Stimulated activated CD4-positive, alpha-beta T cell treated with anti-CD3 and anti-CD28 coated beads, Interleukin-12 subunit alpha, Interleukin-12 subunit beta, amount 100 ng/mL, for 24 hours (primary cell): ENCODE measurements at places on chromosomes 2 and 18.
A peak's percentile ranks its signal among the peaks of the same experiment; 100 is the strongest.

GRCh38 chr2:74378007-74378406 lies 2.1 kb downstream of the DCTN1 start:
- no peak for DNase-seq

DNA sequence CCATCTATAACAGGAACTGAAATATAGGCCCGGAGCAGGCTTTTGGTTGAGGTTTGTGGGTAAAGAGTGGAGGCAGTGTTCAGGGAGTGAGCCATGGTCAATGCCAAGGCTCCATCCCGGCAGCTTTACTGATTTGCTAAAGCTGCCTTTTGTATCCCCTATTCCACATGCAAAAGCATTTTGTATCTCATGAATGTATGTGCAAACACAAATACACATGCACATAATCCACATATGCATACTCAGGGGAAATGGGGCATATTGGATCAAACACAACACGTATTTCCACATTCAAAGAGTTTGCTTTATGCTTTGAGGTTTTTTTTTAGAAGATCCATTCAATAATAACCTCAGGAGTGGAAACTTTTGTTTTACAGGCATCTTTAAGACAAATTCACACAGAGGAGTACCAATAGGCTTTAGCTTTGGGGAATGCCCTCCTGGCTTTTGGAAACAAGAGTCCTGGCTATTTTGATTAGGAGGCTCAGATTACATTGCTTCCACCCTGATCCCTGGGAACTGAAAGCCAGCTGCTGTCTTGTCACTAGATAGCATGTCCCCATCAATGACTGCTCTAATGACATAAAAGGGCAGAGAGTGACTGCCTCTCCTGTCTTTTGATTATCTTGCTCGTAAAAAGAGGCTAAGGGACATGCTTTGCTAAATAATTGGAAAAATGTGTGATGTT lies 263.2 kb downstream of the EN1 start:
- DNase-seq, result no peak

DNA sequence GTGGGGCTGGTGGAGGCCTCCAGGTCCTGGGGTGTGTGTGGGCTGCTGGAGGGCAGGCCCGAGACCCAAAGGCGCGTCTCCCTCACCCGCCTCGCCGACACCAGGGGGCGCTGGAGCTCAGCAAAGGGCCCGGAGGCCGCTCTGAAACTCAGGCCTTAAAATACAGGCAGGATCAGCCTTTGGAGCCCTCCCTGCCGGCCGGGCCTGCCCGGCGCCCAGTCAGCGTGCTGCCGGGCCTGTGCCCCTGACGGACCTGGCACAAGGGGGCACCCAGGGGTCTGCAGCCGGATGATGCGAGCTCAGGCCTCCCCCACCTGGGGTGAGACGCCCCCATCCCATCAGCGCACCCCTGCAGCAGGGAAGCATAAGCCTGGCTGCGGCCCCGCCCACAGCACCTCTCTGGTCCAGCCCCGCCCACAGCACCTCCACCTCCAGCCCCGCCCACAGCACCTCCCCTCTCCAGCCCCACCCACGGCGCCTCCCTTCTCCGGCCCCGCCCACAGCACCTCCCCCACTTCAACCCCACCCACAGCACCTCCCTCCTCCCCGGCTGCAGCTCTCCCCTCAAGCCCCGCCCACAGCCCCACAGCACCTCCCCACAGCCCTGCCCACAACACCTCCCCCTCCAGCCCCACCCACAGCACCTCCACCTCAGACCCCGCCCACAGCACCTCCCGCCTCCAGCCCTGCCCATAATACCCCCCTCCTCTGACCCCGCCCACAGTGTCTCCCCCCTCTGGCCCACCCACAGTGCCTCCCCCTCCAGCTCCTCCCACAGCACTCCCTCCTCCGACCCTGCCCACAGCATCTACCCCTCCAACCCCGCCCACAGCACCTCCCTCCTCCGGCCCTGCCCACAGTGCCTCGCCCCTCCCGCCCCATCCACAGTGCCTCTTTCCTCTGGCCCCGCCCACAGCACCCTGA lies 92.8 kb upstream of the OTOS start:
- DNase-seq, result peak; percentile 52

DNA sequence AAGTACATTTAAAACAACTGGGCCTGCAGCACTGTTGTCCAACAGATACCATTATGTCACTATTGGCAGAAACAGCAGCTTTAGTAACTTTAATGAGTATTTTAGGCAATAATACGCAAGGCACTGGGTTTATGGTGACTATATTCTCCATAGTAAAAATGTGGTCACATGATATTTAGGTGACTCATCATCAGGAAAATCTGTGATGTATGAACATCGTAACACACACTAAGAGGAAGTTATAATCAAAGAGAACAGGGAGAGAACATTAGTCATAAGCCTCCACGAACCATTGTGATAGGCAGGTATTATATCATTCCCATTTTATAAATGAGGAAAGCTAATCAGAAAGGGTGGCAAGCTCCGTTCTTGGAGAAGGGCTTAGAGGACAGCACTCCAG lies 36.9 kb downstream of the RAPH1 start:
- DNase-seq, result no peak

DNA sequence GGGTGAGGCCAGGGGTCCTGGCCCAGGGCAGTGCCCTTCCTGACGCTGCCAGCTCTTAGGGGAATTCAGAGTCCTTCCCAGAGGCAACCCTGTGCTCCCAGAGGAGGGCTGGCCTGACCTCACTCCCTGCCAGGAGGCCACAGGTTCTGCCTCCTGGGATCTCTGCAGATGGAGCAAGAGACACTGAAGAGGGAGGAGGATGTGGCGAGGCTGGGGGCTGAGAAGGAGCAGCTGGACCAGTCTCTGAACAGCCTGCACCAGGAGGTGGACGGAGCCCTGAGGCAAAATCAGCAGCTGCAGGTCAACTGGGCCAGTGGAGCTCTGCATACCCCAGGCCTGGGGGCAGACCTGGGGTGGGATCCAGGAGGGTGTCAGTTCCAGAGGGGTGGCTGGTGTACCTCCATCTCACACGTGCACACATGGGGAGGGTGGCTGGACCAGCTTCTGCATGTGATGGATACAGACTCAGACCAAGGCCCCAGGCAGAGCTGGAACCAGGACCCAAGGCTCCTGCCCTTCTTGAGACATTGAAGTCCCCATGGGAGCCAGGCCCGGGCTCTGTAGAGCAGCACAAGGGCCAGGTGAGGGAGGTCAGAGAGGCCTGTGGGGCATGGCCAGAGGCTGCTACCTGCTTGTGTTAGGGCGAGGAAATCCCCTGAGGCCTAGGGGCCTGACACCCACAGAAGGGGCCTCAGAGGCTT lies 9.7 kb upstream of the SNED1 start:
- DNase-seq, result no peak

DNA sequence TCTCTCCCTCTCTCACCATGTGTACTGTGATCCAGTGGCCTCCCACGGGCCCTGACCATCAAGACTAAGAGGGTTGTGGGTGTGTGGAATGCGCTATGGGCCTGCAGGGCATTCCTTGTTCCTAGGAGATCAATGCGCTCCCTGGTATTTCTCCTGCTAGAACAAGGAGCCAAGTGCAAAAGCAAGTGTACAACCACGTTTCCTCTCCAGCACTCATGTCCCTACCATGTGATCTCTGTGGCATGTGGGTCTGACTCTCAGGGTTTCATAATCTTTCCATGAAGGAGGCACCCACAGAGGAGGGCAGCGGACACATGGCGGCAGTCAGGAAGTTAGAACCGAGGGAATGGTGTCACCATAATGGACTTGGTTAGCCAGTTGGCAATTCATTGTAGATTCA lies 91.4 kb downstream of the MAPK4 start:
- DNase-seq, result no peak

DNA sequence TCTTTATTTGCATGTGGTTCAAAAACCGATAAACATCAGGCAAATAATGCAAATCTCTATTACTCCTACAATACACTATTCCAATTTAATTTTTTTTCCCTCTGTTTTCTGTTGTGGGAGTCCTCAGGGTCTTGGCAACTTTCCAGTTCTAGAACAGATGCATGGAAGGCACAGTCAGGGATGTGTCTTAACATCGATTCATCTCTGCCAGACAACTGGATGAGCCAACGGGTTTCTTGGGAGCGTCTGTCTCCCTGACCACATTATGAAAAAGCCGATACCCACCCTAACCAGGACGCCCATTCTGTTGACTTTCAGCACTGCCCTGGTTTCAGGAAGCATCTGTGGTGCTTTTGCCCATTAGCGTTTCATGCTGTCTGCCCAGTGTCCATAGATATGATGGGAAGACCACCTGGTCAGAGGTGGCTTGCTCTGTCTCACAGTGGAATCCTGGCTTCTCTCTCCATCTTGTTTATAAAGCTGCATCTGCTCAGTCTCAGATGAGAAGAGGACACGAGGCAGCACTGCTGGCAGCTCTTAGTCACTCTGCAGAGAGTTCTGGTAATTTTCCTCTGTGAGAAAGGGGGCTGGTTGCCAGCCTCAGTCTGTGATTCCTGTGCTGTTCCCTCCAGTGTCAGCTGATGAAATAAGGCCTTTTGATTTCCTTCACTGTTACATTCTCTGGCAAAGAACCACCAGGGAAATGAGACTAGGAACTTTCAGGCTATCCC lies 57.9 kb upstream of the KCNE4 start:
- DNase-seq, result no peak

DNA sequence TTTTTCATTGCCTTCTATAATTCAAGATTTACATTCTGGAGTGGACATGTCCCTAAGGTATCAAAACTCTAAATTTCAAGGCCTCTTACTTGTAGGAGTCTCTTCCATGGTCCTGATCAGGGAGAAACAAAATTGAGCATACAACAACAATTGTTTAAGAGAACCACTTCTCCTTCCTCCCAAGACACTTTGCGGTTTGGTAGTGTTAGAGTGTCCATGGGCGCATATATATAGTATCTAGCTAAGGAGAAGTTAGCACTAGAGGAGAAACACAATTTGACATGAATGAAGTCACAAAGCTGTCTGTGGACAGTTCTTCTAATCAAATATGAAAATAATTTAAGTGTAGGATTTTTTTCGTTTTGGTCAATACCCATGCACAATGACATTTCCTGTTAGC lies 349.1 kb upstream of the MAP2 start:
- DNase-seq, result no peak

DNA sequence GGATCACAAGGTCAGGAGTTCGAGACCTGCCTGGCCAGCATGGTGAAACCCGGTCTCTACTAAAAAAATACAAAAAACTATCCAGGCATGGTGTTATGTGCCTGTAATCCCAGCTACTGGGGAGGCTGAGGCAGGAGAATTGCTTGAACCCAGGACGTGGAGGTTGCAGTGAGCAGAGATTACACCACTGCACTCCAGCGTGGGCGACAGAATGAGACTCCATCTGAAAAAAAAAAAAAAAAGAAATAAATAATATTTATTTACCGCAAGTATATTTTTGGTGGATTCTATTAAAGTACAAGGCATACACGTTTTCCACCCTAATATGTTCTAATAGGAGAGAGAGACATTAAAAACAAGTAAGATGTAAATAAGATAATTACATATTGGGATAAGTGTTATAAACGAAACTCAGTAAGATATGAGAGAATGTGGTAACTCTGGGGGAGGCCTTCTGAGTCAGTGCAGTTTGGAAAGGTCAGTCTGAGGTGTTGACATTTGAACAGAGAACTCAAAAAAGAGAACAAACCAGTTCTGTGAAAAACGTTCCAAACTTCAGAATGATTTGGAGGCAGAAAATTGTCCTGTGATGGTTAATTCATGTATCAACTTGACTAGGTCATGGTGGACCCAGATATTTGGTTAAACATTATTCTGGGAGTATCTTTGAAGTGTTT lies 8.8 kb upstream of the POLI start:
- DNase-seq, result no peak

DNA sequence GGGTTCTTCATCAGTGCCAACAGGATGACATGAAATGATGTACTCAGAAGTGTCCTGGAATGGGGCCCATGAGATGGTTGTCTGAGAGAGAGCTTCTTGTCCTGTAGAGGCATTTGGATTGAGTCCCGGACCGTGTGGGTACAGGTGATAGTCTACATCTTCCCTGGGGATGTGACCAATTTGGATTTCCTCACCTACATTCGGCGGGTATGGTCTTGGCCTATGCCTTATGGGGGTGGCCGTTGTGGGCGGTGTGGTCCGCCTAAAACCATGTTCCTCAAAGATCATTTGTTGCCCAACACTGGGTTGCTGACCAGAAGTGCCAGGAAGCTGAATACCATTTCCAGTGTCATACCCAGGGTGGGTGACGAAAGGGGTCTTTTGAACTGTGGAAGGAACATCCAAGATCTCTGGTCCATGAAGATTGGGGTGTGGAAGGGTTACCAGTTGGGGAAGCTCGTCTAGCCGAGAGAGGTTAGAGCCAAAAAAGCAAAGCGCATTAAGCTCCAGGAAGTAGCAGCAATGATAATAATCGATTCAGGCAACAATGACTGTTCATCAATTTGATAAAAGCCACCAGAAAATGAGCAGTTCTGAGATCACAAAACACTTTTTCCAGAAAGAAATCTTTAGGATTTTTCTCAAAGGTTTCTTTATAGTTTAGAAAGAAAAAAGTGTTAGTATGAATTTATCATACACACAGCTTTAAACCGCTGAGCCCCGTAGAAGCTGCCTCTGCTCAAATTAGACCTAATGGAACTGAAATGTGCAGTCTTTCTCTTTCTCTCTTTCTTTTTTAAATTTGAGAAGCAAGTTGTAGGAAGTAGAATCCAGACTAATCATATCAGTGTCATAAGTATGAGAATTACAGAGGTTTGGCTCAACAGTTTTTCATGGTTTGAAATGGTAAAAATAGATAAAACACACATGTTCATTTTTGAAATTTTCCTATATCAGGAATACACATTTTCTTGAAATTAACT lies 60.3 kb downstream of the ATIC start:
- DNase-seq, result no peak

GRCh38 chr2:19256121-19256601 lies 102.3 kb downstream of the OSR1 start:
- DNase-seq, result no peak

GRCh38 chr2:217430916-217431576 lies 571.2 kb upstream of the TNP1 start:
- no peak for DNase-seq

- no peak for DNase-seq
Measured at GRCh38 chr2:33437297-33437696, 39.2 kb upstream of the RASGRP3 start.

GRCh38 chr18:34330308-34330707 lies 105.6 kb upstream of the NOL4 start:
- DNase-seq, result no peak

GRCh38 chr2:166665991-166666940 lies 172.2 kb upstream of the SCN7A start:
- DNase-seq, result no peak

DNA sequence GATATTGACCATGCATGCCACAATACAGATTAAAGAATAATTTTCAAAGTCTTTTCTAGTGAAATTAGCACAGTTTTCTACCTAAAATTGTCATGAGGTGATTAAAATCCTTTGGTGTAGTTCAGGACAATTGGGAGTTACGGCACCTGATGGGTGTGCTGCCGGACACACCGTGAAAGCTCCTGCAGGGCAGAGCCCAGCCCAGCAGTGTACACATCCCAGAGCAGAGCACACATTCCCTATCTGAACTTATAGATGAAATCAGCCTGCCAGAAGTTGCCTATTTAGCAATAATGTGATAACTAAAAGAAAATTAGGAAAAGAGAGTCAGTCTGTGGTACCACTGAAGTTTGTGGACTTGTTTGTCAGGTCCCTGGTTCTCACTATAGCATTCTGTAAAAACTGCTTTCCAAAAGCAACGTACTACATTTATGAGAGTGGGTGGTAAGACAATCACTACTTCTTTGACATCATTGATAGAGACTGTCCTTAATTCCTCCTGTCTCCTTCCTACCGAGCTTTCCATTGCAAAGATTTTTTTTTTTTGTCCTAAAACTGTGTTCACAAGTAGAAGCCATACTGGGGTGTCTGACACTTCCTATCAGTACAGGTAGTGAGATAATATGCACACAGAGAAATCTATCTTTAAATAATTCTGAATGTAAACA lies 3.4 kb downstream of the CYTIP start:
- DNase-seq, result no peak

- DNase-seq, result no peak
Measured at GRCh38 chr2:24352664-24353063, 7.7 kb downstream of the ITSN2 start.
